Aorta (tissue), 5 donors: ENCODE measurements at places on chromosomes 3 and 15. TPM values are rescaled to one million over a fixed set of nuclear protein-coding genes. Genes with fewer than 3 reads are reported as not detected.

GRCh38 chr3:146523531-146523930 lies 20.9 kb downstream of the PLSCR1 start:
- DNase-seq = no peak

GRCh38 chr15:66476535-66476934 lies 21.0 kb downstream of the SNAPC5 start:
- DNase-seq = no peak

- no peak for DNase-seq
Measured at GRCh38 chr3:102553876-102554275, 119.1 kb downstream of the ZPLD1 start.

DNA sequence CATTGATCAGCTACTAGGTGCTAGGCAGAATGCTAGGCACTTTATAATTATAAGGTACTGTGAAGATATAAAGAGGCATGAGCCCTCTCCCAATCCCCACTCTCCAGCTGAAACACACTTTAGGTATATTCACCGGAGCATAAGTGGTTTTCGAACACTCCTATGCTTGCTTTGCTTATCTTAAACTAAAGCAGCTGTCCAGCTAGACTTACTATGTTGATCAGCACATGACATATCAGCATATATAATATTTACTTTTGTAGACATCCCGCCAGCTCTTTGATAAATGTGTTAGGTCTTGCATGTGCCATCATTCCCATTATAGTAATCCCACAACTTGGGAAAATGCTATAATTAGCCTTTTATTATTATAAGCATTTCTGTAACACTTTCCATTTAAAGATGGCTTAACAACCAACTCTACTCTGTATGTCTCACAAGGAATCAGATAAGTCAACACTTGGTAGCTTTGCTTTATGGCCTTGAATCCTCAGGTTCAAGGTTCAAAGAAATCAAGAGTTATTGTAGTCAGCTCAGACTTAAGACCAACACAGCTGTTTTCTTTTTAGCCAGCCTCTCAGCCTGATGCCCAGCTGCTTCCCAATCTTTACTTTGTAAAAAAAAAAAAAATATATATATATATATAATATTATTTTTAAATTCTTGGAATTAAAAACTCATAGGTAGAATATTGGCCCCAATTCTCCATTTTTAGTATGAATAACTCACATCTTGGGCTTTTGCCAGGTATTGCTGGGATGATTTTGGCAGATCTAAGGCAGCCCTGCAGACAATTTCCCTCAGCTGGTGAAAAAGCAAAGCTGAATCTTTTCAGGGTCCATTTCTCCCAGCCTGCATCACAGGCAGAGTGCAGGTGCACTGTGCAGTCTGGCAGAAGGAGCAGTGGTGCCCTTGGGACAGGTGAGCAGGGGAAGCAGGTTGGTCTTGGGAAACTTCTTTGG lies 104.2 kb downstream of the THRB start:
- no peak for DNase-seq

GRCh38 chr3:172317984-172318383 lies 130.3 kb downstream of the GHSR start:
- DNase-seq = peak; percentile 82

GRCh38 chr3:19147905-19148767 lies at the start of gene KCNH8:
TSS of gene KCNH8 (plus strand) at chr3:19148510. CDS start at chr3:19148720, 210 bp downstream.
- DNase-seq = no peak

The C3orf18 gene
- 8.8 TPM for total RNA-seq

The TIGIT gene
- total RNA-seq = 0.75 TPM

The SPG11 gene
- total RNA-seq = 61.1 TPM
